Left ventricle myocardium inferior (tissue), 1 donor: ENCODE measurements at places on chromosomes 1 and 21. TPM values are rescaled to one million over a fixed set of nuclear protein-coding genes. Genes with fewer than 3 reads are reported as not detected.

DNA sequence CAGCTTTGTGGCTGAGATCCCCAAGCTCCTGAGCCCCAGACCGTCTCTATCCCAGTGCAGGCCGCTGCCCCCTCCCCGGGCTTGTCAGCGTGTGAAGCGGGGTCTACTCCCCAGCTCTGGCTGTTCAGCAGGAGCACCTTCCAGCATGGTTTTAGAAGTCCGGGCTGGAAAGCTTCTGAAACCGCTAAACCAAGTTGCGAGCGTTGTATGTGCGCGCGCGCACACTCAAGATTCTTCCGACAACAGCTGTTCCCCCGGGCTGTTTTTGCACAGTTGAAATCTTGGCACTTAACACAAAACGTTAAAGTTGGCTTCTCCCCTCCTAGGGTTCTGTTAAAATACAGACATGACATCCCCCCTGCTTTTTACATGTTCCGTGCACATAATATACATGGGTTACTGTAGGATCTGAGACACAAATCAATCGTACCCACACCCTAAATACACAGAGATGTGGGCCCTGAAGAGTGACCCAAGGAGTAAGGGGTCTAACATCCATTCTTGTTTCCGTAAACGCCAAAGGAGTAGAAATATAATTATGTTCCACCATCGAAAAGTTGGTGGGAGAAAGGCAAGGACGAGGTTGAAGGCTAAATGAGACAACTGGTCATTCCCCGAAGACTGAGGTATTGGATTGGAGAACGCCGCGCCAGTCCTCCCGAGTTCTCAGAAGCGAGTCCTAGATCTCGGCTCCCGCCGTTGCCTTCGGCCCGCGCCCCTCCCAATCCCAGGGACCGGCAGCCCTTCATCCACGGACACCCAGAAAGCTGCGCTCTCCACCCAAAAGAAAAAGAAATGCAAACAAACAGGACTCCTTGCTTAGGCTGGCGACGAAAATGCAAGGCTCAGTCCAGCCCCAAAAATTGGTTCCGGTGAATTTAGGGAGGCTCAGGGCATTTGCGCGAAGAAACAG, 1.3 kb downstream of the TBX15 start:
- no peak for DNase-seq
- H3K36me3 ChIP-seq: no peaks in the 10 kb centered on the region
- H3K4me3 ChIP-seq: peak overlapping the region; percentile 65
- H3K27me3 ChIP-seq: peaks cover 100% of the 10 kb centered on the region
- peak overlapping the region; percentile 47 for H3K27ac ChIP-seq

GRCh38 chr21:34807146-34807880, 138.5 kb downstream of the CLIC6 start:
- H3K36me3 ChIP-seq: peaks cover 5% of the 10 kb centered on the region
- H3K27ac ChIP-seq: no peak overlapping the region
- H3K27me3 ChIP-seq: peaks cover 20% of the 10 kb centered on the region

DNA sequence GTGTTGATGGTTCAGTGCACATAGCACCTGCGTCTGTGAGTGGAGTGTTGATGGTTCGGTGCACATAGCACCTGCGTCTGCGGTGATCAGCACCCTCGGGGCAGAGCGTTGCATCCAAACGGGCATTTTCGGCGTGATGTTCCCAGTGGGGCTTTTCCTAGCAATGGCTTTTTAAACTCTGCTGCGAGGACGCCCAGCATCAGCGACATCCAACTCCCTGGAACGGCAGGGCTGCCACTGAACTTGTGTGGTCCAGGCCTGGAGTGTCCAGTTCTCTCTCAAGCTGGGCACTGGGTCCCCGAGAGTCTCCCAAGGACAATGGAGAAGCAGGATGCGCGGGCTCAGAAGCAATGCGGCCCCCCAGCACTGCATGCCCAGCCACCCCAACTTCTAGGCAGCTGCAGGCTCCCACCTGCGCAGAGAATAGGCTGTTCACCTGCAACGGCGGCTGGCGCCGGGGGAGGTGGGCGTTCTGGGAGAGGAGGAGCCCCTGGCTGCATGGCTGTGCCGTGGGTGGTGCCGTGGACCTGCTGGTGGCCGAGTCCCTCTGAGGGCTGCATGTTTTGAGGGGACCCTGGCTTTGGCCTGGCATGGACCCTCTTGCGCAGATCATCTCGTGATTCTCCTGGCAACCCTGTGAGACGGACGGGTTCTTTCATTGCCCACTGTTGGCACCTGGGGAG, 10.1 kb upstream of the C1orf174 start:
- H3K4me3 ChIP-seq: no peak overlapping the region
- H3K4me1 ChIP-seq: peaks cover 5% of the 10 kb centered on the region
- no peak for DNase-seq
- H3K36me3 ChIP-seq: no peaks in the 10 kb centered on the region

Gene TLCD4
- 75.7 TPM for total RNA-seq

Gene GPR52
- total RNA-seq: 0.91 TPM

Gene GPX7
- total RNA-seq: 5.2 TPM
